Astrocyte (in vitro differentiated cells and primary cell): ENCODE measurements at places on chromosomes 16 and 17.

DNA sequence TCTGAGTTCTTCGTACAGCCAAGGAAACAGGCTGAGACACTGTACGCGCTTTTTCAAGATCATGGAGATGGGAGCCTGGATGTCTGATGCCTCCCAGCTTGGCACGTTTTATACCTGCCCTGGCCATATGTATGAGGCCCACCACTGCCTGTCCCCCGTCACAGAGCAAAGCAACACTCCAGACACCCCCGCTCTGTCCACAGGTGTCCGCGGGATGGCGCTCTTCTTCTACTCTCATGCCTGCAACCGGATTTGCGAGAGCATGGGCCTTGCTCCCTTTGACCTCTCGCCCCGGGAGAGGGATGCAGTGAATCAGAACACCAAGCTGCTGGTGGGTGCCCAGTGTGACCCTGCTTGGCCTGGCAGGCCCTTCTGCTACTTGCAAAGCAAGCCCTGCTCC is 39.8 kb upstream of the POLR3E start:
- DNase-seq = no peak

DNA sequence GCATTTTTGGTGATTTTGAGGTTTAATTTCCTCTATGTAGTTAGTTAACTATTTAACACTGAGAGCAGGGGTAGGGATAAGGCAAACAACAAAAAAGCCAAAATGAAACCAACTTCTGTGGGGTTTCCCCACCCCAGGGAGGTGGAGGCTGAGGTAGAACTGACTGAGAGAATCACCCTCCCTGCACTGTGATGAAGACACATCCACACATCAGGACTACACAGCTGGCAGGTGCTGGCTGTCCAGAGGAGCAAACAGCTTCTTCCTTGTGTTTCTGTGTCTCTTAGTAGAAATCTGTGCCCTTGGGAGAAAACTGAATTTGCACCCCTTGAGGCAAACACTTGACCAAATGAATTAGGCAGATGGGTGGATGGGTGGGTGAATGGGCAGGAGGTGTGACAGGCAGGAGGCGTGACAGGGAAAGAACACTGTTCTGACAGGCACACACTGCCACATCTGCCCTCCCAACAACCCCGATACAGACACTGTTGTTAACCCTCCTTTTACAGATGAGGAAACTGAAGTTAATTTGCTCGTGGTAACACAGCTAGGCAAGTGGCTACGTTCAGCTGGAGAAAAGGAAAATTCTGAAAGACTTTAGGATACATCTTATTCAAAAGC is 62.9 kb upstream of the AMZ2 start:
- DNase-seq = no peak

DNA sequence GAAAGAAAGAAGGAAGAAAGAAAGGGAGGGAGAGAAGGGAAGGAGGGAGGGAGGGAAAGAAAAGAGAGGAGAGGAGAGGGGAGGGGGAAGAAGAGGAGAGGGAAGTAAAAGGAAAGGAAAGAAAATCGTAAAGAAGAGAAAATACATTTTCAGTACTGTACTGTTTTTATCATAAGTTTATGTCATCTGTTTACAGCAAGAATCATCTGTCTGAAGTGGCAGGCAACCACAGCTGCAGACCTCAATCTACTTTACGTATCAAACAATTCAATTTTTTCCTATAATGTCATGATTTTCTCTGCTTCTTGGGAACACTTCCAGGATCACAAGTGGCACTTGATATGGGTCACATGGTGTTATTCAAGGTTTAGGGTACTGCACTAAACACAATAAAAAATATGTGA is 58.3 kb downstream of the USP32 start:
- DNase-seq = peak; percentile 55

GRCh38 chr17:81648707-81649085 is 7.6 kb downstream of the PDE6G start:
- DNase-seq = no peak

GRCh38 chr16:12314653-12315185 is 338.2 kb downstream of the SNX29 start:
- DNase-seq = peak; percentile 31

DNA sequence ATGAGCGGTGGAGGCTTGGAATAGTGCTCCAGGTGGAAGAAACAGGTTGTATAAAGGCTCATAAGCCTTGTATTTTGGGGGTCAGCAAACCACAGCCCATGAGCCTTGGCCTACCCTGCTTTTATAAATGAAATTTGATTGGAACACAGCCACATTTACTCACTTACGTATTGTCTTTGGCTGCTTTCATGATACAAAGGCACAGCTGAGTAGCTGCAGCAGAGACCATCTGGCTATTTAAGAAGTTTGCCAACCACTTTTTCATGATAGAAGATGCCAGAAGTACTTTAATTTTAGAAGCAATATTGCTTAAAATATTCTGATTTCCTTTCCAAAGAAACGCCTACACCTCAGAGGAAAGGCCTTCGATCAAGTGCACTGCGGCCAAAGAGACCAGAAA is 73.8 kb downstream of the C17orf58 start:
- peak; percentile 9 for DNase-seq

GRCh38 chr17:35372846-35373533 is 431 bp downstream of the SLFN11 start:
- DNase-seq = no peak

- DNase-seq = no peak
Observed at GRCh38 chr17:42407289-42407836, 15.7 kb downstream of the CAVIN1 start.

- peak; percentile 83 for DNase-seq
Observed at GRCh38 chr16:50266337-50267091, at the start of gene ADCY7. TSS of gene ADCY7 (plus strand) at chr16:50266551. CDS start at chr16:50288180, 21,629 bp downstream.

- no peak for DNase-seq
Observed at GRCh38 chr17:49402706-49403105, 12.0 kb downstream of the PHB1 start.

DNA sequence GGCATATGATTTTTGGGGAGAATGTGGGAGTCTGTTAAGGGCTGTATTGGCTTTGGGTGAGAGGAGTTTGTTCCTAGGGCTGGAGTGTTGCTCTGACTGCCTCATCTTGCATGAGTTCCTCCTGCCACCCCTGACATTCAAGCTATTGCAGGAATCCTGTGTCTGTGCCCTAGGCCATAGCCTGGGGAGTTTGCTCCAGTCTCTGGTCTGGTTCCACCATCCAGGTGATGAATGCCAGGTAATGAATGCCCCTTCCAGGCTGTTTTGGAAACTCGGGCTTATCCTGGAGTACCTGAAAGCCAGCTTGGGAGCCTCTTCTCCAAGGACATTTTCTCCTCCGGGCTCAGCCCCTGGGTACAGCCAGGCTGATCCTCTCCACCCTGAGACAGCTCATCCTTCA is 117.0 kb upstream of the IRX3 start:
- DNase-seq = no peak

GRCh38 chr17:9402590-9403199 is 172.9 kb downstream of the STX8 start:
- DNase-seq = no peak

DNA sequence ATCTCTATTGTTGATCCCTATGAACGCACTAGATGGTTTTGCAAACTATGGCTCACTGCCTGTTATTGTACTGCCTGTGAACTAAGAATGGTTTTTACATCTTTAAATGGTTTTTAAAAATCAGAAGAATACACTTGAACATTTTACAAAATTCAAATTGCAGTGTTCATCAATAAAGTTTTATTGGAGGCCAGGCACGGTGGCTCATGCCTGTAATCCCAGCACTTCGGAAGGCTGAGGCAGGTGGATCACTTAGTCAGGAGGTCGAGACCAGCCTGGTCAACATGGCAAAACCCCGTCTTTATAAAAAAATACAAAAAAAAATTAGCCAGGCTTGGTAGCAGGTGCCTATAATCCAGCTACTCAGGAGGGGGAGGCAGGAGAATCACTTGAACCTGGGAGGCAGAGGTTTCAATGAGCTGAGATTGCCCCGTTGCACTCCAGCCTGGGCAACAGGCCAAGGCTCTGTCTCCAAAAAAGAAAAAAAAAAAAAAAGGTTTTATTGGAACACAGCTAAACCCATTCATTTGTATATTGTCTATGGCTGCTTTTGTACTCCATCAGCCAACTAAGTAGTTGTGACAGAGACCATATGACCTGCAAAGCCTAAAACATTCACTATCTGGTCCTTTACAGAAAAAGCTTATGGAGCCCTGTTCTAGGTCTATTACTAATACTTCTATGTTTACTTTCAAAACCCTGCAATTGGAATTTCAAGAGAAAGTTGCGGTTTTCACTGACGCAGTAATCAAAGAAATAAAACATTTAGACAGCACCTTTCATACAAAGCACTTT is 18.9 kb downstream of the IKZF3 start:
- DNase-seq = no peak

DNA sequence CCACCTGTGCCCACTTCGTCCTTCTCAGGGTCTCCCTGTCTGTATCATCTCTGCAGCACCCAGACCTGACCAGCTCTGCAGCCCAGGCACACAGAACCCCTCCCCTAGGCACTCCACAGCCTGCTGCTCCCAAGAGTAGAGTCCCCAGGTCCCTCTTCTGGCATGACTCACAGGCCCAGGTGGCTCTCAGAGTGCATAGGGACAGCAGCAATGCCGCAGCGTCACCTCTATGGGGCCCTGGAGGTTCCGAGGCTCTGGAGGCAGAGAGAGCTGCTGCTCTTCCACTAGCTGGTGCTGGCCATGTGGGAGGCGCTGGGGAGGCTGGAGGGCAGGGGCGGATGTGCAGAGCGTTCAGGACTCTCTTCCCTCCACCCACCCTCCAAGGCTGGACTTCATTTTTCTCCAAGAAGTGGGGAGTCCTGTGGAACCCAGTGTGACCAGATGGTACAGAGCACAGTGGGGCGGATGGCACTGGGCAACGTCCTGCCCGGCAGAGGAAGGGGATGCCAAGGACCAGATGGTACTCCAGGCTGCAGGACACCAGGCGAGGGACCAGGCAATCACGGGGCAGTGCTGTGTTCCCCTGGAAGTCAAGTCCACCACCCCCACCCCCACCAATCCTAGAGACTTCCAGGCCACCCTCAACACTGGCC is 151.7 kb downstream of the RBFOX3 start:
- no peak for DNase-seq

DNA sequence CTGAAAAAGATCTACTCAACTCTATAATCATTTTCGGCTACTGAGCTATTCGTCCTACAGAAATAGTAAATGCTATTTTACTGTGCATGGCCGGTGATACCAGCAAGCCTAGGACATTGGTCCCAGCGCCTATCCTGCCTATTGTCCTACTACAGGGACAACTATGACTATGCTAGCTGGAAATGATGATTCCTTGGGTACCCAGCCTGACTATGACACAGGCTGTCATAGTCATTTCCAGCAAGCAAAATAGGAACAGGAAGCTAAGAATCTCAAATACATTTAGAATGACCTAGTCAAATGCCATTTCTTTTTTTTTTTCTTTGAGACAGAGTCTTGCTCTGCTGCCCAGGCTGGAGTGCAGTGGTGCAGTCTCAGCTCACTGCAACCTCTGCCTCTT is 33.7 kb upstream of the HSBP1 start:
- no peak for DNase-seq

GRCh38 chr17:34756637-34757021 is 177.2 kb downstream of the TMEM132E start:
- no peak for DNase-seq

DNA sequence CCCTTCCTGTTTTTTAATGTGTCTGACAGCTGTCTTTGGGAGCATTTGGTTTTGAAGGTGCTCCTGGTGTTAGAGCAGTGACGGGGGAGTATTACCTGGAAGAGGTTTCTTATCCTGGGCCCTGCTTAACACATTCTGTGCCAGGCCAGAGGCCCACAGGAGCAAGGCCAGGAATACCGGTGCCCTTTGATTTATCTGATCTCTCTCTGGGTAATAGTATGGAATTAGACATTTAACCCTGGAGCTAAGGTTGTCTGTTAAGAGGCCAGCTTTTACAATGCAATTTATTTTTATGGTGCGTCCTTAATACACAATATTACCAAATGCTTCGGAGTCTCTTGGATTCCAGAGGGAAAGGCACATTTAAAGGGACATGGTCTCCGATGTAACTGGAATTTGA is 37.2 kb upstream of the GSE1 start:
- no peak for DNase-seq
